ENCODE measurements at places on chromosomes 1 and 21. TPM values are rescaled to one million over a fixed set of nuclear protein-coding genes. Genes with fewer than 3 reads are reported as not detected.

APOBEC4 gene
- 0.10 TPM for polyA plus RNA-seq

MCOLN3 gene
- polyA plus RNA-seq, result 23.1 TPM

FALEC gene
- polyA plus RNA-seq, result 0.83 TPM

DNA sequence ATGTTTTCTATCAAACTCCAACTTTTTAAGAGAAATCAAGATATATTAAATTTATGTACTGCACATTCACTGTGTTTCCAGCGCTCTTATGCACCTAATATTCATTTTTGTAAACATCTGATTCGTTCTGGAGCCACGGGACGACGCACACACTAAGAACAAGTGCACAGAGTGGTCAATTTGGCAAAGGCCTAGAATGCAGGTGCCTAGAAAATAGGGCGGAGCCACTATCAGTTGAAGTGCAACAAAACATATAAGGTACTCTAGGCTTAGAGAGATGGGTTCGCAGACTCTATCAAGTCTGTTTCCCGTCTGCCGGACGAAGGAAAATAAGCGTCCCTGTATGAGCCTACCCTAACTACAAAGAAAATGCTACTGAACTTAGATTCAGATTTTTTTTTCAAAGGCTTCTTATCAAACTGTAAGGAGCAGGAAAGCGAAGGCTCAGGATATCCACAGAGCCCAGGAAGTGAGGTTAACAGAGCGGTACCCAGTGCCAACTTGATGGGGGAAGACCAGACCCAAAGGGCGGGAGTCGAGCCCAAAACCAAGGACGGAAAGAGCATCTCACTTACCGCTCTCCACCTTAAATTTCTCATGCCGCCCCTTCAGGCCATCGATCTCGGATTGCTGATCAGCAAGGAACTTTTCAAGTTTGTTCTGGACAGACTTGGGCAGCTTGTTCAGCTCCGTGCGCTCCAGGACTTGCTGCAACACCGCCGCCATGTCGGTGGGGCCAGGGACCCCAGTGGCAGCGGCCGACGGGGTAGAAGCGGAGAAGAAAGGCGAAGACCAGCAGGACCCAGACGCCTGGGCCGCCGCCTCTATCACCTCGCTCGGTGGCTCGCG is 526 bp downstream of the TPR start:
- peak; percentile 36 for DNase-seq

DNA sequence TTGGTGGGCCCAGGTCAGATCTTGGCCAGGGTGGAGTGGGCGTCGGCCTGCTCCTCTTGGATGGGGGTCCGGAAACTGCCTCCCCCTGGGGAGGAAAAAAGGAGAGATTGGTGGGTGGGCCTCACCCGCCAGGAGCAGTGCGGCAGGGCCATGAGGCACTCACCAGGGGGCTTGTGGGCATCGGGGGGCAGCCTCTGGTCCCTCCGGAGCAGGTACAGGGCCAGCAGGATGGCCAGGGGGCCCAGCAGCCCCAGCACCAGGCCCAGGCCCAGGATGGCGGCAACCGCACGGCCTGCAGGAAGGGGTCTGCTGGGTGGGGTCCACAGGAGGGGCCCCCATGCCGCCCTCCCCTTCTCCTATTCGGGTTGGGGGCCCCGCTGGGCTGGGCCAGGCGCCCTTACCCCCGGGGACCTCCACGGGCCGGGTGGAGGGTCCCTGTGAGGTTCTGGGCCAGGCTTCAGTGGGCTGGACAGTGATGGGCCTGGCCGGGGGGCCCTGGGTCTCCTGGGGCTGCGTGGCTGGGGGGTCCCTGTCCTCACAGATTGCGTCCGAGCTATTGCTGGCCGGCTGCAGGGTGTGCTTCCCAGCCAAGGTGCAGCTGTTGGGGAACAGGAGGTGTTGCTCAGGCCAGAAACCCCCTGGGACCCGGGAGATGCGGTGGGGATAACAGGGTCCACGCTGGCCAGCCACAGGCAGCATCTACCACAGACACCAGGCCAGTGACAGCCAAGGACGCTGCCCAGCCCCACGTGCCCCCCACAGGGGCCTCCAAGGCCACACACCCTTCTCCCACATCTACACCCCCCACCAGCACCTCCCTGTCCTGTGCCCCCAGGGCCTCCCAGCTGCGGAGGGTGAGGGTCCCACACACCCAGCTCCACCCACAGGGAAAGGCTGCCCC is 2.2 kb downstream of the TNFRSF4 start:
- no peak for DNase-seq

- no peak for DNase-seq
These were observed 90.0 kb downstream of the VWA5B1 start for GRCh38 chr1:20380616-20381035.

Data from left kidney (tissue), 8 donors.